ENCODE measurements at places on chromosomes 1 and 21.

GRCh38 chr1:87333692-87334347, 5.1 kb downstream of the LMO4 start:
- no peak for DNase-seq

GRCh38 chr1:39105061-39105840, 79.1 kb downstream of the NDUFS5 start:
- DNase-seq: peak; percentile 77

- no peak for DNase-seq
These were observed 4.6 kb downstream of the MTARC1 start for GRCh38 chr1:220791285-220791684.

- DNase-seq: no peak
These were observed 139.7 kb downstream of the FGGY start for GRCh38 chr1:59436637-59437036.

GRCh38 chr1:170555370-170555769, 23.4 kb downstream of the GORAB start:
- no peak for DNase-seq

DNA sequence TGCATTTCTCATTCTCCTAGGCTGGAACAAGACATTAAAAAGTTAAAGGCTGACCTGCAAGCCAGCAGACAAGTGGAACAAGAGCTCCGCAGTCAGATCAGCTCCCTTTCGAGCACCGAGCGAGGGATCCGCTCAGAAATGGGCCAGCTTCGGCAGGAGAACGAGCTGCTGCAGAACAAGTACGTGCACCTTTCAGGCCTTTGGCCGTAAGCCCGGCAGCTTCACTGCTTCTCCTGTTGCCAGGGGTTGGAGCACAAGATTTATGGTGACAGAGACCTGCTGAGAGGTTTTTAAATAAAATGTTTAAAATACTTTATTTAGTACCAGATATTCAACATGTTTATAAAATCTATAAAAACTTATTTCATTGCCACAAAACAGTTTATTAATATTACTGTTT, 53.4 kb downstream of the MACO1 start:
- peak; percentile 80 for DNase-seq

DNA sequence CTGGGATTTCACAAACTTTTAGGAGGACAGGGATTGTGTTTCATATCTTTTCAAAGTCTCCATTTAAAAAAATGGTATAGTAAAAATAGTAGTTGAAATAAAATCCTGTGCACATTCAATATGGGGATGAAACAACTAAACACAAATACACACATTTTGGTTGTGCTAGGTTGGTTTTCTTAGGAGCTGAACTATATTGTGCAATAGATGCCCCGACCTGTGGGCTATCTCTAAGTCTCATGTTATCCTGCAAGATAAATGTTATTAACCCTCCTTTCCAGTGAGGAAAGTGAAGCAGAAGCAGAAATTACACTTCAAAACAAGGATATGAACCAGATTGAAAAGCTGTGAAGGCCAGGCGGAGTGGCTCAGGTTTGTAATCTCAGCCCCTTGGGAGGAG, 1.3 kb upstream of the PLD5 start:
- DNase-seq: no peak

- DNase-seq: no peak
These were observed 50.0 kb downstream of the BEND5 start for GRCh38 chr1:48726557-48727215.

DNA sequence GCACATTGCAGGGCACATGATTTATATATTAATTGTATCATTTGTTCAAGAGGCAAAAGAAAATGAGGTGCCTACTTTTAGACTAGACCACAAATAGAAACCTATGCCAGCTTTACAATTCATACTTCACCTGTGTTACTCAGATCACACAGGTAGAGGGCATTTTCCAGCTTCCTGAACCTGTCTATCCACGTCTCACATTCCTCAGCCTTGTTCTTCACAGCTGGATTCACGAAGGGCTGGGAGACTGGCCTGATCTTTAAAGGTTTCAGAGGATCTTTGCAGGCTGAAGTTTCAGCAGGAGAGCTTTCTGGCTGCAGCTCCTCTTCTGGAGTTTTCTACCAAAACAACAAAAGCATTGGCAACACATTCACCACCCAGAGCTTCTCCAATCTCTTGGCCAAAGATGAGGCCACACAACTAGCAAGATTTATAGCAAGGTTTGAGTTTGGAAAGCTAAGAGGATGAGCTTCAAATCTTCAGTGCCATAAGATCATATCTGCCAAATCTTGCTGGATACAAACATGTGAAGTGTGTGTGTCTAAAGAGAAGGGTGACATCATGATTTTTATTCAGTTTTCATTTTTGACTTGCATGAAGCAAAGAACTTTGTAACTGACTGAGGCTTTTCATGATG, 71.0 kb upstream of the CYP2J2 start:
- no peak for DNase-seq

- DNase-seq: no peak
These were observed 4.9 kb upstream of the NPL start for GRCh38 chr1:182784556-182785171.

GRCh38 chr1:57591842-57592241, 168.0 kb upstream of the DAB1 start:
- no peak for DNase-seq

- DNase-seq: no peak
These were observed 87.9 kb downstream of the CDC14A start for GRCh38 chr1:100440075-100440809.

GRCh38 chr1:223425550-223425949, 32.3 kb downstream of the CCDC185 start:
- no peak for DNase-seq

DNA sequence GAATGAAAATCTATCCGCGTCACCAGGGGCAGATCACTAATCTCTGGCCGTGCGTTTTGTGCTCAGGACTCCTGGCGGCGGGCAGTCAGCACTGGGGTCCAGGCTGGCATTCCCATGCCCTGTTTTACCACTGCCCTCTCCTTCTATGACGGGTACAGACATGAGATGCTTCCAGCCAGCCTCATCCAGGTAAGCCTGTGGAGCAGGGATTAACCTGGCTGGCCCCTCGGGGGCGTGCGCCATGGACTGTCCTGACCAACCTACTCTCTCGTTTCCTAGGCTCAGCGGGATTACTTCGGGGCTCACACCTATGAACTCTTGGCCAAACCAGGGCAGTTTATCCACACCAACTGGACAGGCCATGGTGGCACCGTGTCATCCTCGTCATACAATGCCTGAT, 10.9 kb upstream of the CENPS start:
- no peak for DNase-seq

DNA sequence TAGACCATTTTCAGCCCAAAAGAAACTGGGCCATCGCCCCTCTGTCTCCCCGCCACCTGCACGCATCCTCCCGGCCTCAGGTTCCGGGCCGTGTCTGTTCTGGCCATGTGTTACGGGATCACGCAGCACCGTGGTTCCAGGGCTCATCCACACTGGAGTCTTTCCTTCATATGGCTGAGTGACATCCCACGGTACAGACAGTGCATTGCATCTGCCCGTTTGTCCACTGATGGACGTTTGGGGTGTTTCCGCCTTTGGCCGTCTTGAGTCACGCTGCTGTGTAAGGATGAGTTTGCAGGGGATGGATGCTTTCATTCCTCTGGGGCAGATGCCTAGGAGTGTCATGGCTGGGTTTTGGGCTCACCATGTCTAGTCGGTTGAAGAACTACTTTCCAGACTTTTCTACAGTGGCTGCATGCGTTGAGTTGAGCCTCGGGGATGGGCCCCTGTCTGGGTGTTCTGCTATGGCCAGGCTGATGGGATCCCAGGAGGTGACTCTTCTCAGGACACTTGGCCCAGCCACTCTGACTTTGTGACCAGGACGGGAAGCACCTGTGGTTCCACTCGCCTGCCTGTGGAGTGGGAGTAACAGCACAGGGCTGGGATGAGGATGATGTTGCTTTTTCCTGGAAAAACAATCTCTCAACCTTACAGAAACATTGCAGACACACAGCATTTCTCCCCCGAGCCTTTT, 16.8 kb downstream of the RRP1 start:
- DNase-seq: no peak

GRCh38 chr1:76687307-76688175, 179.7 kb upstream of the ST6GALNAC5 start:
- DNase-seq: no peak

- DNase-seq: no peak
These were observed 535.5 kb downstream of the LRRIQ3 start for GRCh38 chr1:73662526-73662925.

DNA sequence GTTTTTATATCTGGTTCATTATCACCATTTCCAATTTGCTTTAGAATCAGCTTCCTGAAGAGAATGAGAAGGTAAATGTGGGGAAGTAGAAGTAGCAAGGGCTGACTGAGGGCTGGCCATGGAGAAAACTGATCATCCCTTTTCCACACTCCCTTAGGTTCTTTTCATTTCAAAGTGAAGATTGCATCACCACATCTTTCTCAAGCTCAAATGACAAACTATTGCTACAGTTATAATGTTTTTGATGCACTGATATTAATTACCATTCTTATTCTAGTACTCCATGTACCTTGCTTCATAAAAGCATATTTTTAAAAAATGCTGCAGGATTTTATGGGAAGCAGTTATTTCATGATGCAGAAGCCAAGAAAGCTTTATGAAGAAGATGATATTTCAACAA, 7.9 kb upstream of the AK5 start:
- DNase-seq: no peak

GRCh38 chr1:244237445-244237844, 186.4 kb downstream of the ZBTB18 start:
- no peak for DNase-seq

DNA sequence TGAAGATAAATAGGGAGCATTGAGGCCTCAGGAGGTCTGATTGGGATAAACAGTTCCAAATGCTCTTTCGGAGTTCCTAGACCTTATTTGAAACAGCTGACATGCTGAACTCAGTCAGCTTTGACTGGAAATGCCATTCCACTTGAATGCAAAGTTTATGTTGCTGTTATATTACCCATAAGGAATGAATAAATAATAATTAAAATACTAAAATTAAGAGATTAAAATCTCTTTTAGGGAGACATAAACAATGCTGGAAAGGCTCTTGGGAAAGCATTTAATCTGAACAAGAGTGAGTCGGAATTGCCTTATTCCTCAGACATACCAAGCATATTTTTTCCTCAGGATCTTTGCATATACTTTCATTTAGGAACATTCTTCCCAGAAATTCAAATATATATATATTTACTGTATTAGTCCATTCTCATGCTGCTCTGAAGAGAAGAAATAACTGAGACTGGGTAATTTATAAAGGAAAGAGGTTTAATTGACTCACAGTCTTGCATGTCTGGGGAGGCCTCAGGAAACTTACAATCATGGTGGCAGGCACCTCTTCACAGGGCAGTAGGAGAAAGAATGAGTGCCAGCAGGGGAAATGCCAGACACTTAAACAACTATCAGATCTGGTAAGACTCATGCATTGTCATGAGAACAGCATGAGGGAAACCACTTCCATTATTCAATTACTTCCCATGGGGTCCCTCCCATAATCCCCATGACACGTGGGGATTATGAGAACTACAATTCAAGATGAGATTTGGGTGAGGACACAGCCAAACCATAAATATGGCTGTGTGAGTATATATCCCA, 318.2 kb upstream of the PLXNA2 start:
- DNase-seq: no peak

DNA sequence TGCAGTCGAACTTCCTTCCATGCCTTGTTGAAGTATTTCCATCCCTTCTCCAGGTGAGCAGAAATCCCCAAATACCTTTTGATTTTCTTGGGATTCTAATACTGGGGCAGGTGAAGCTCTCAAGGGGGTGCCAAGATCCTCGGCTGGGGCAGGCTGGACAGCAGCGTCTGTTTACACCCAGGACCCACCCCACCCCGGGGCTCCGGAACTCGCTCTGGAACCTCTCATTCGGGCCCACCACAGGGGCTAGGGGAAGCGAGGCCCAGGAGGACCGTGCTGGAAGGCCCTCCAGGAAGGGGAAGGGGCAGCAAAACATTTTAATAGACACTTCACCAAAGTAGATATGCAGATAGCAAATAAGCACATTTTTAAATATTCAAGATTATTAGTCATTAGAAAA, 161.9 kb upstream of the GORAB start:
- DNase-seq: no peak

Measured in ovary (tissue), 10 donors.